ENCODE measurements at places on chromosomes 4 and X.

- no peak for DNase-seq
These were observed at the start of gene TEX13C for GRCh38 chrX:125319646-125320521. Gene TEX13C (plus strand): TSS chrX:125319871. CDS start chrX:125320120, 249 bp downstream.

- peak; percentile 95 for DNase-seq
These were observed 37.3 kb upstream of the IGFBP7 start for GRCh38 chr4:57147335-57148060.

- peak; percentile 1 for DNase-seq
These were observed 88.1 kb downstream of the NPFFR2 start for GRCh38 chr4:72119946-72120345.

GRCh38 chr4:80963051-80963450, 67.5 kb upstream of the BMP3 start:
- peak; percentile 57 for DNase-seq

DNA sequence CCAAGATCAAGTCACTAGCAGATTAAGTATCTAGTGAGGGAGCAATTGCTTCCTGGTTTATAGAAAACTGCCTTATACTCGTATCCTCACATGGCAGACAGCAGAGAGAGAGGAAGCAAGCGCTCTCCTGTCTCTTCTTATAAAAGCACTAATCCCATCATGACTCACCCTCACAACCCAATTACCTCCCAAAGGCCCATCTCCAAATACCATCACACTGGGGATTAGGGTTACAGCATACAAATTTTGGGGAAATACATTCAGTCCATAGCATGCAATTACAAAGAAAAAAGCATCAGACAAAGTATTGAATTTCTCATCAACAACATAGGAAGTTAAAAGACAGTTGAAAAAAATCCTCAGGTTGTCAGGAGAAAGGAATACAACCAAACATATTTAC, 292.6 kb downstream of the IQCM start:
- DNase-seq = peak; percentile 4

GRCh38 chr4:64250061-64250460, 159.2 kb downstream of the TECRL start:
- no peak for DNase-seq
